ENCODE measurements at places on chromosomes 13 and 19.

- DNase-seq, result no peak
These were observed 1193.5 kb downstream of the PCDH9 start for GRCh38 chr13:66036636-66037035.

DNA sequence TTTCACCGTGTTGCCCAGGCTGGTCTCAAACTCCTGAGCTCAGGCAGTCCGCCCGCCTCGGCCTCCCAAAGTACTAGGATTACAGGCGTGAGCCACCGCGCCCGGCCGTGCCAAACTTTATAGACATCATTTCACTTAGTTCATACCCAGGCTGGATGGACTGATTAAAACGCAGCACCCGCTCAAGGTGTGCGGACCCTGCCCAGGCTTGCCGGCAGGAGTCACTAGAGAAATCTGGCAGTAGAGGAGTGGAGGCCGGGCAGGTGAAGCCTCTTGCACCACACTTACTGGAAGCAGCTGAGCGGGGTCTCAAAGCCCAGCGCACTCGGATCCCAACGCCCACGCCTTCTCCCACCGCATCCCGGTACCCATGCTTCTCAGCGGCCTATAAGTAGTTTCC lies 11.4 kb downstream of the PTGIR start:
- DNase-seq, result no peak

DNA sequence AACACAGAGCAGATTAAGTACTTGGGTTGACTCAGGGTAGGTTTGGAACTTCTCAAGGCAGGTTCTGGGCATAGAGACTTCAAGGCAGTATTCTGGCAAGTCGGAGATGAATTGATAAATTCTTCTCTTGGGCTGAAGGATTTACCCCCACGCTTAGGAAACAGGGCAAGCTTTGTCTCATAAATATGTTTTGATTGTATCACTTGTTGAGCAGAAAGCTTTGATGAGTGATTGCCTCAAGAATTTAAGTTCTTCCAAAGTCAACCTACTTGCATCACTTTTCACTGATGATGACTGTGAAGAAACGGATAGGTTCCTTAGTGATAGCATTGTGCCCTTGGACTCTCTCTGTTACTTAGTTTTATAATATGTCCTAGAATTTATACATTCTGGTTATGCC lies 258.6 kb upstream of the DACH1 start:
- DNase-seq, result no peak

- no peak for DNase-seq
These were observed 20.1 kb upstream of the USE1 start for GRCh38 chr19:17195106-17195505.
